NCI-H1417 (cell line): ENCODE measurements at places on chromosomes 13 and 19.

DNA sequence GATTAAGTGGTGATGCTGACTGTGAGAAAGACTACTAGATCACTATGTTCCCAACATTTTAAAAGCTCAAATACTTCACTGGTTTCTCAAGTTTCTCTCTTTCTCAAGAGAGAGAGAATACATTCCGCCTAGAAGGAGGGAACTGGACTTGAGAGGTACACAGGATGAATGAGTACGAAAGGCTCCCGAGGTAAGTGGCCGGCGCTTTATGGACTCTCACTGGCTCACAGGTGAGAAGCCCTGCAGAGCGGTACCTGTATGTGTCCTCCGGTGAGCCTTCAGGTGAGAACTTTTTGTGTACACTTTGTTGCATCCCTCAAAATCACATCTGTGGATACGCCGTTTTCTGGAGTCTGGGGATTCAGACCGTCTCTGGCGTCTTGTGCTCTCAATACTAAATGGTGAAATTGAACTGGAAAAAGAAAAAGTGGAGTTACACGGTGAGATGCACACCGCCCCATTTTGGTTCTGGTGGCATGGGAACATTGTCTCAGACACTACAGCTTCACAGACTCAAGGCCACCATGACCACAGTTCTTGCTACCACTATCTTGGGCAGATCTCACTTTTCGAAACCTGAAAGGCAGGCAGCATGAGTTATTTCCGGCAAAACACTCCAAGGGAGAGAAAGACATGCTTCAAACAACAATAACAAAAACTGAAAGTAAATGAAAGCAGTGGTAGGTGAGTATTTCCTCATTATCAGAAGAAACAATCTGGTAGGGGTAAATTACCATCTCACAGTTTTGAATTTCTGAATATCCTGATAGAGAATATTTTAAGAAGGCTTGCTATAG lies 418.9 kb downstream of the KLF12 start:
- no peak for DNase-seq

- peak; percentile 71 for DNase-seq
These were observed 36.2 kb upstream of the GARRE1 start for GRCh38 chr19:34217952-34218817.

GRCh38 chr19:23868630-23869029 lies 46.1 kb upstream of the ZNF726 start:
- DNase-seq: no peak

DNA sequence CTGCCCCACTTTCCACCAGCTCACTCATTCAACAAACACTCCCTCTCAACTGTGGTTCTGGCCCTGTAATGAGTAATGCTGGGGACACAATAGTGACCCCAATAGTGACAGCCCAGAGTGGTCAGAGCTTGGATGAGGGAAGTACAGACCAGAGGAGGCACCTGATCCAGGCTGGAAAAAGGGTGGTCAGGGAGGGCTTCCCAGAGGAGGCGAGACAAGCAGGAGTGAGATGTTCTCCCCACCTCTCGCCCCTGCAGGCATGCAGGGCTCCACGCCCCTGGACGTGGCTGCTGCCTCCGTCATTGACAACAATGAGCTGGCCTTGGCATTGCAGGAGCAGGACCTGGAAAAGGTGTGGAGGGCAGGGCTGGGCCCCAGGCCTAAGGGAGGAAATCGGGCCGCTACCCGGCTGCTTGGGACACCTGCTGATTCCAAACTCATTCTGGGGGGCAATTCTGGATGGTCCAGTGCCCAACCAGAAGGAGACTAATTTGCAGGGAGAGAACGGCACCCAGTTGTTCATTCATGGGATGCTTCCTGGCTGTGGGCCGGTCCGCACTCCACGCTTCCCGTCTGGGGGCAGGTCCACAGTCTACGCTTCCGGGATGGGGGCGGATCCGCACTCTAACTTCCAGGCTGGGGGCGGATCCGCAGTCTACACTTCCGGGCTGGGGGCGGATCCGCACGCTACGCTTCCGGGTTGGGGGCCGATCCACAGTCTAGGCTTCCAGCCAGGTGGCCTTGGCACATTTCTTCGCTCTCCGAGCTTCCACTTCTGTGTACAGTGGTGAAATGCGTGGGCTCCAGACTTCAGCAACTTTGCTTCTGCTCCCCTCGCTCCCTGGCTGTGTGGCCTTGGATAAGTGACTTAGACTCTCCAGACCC lies 63.4 kb downstream of the RYR1 start:
- DNase-seq: no peak

DNA sequence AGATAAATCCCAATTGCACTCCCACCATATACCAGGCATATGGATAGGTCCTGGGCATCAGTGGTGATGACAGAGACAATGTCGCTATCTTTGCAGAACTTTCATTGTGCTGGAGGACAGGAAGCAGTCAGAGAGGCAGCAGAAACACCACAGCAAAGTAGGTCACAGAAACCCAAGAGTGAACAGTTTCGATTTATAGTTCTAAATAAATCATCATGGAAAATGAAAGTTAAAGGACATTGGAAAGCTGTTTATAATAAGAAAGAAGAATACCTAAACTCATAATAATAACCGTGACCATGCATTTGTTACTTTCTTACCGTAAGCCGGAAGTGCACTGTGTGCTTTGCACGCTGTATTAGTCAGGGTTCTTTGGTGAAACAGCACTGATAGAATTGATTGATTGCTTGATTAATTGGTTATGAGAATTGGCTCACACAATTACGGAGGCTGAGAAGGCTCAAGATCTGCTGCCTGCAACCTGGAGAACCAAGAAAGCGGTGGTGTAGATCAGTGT lies 38.9 kb downstream of the ALOX5AP start:
- DNase-seq: no peak
